ENCODE measurements at places on chromosomes 5 and 9.

- peak; percentile 92 for DNase-seq
Measured at GRCh38 chr9:36008774-36009300, 27.9 kb upstream of the RECK start.

GRCh38 chr5:137470111-137470920 is 28.8 kb downstream of the SPOCK1 start:
- DNase-seq: peak; percentile 95

- DNase-seq: no peak
Measured at GRCh38 chr9:69003051-69003450, 10.9 kb downstream of the PRKACG start.

GRCh38 chr9:120755810-120756434 is 37.3 kb downstream of the FBXW2 start:
- peak; percentile 90 for DNase-seq

DNA sequence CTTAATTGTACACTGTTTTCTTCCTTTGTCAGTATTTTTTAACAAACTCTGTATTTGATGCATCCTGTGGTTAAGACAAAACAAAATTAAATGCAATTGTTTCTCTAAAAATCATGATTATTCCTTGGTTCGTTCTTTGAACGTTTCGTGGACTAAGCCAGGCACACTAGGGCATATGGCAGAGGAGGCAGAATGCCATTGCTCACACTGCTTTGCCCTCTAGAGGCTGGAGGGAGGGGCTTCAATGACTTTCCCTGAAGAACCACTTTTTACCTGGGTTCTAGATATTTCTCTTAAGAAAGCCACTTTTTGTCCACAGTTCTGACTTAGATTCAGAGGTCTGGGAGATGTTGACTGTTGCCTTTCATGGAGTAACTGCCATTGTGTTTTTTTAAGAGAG is 236.2 kb upstream of the ADAMTSL1 start:
- no peak for DNase-seq

- no peak for DNase-seq
Measured at GRCh38 chr9:97551308-97551707, 49.8 kb downstream of the TMOD1 start.

DNA sequence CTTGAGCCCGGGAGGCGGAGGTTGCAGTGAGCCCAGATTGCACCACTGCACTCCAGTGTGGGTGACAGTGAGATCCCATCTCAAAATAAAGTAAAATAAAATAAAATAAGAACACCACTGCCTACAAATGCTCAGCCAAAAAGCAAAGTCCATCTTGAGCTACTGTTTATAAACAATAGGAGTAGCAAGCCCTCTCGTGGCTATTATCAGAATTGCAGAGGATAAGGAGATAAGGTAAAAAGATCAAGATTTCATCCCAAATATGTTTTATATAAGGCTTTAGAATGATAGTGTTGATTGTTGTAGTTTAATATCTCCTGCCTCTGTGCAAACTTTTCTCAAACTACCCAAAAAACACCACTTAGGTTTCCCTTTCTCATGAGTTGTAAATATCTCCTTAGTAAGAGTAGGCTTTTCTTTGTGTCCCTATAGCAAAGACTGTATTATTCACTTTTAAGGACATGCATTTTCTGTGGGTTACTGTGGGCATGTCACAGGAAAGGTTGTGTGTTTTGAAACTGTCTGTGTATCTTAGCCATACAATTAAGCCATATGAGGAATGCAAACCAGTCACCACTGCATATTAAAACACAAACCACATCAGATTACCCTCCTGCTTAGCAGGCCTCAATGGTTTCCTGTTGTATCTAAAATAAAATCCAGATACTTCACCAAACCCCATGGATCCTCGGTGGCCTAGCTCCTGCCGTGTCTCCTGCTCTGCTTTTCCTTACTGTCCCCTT is 31.8 kb upstream of the CKS2 start:
- peak; percentile 60 for DNase-seq

GRCh38 chr5:173475780-173476179 is 140.7 kb downstream of the BOD1 start:
- DNase-seq: no peak

- no peak for DNase-seq
Measured at GRCh38 chr5:137265457-137265856, 233.7 kb downstream of the SPOCK1 start.

DNA sequence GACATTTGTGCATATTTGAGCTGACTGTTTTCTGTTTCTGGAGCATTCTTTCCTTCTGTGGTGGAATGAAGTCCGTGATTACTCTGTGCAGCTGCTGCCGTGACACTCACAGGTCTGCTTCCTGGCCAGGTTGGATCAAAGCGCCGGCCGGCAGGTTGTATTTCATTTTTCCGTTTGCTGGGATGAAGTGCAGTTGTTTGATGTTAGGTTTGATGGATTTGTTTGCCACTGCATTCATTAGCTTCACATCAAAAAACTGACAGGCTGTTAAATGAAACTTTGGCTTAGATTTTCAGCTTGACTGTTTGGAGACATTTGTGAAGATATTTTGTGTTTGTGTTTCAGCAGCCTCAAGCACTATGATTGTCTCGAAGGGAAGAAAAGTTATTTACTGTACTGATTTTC is 140.1 kb downstream of the KDM4C start:
- no peak for DNase-seq

GRCh38 chr9:77304543-77304942 is 127.2 kb downstream of the VPS13A start:
- DNase-seq: no peak

DNA sequence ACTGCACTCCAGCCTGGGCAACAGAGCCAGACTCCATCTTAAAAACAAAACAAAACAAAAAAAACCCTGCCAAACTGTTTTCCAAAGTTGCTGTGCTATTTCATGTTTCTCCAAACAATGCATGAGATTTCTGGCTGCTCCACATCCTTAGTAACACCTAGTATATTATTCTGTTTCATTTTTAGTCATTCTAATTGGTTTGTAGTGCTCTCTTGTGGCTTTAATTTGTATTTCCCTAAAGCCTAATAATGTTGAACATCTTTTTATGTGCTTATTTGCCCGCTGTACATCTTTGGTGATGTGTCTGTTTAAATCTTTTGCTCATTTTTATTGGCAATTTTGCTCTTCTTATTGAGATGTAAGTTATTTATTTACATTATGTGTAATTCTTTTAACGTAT is 18.4 kb upstream of the TTC1 start:
- no peak for DNase-seq

GRCh38 chr9:15018096-15018637 is 107.9 kb upstream of the FREM1 start:
- no peak for DNase-seq

DNA sequence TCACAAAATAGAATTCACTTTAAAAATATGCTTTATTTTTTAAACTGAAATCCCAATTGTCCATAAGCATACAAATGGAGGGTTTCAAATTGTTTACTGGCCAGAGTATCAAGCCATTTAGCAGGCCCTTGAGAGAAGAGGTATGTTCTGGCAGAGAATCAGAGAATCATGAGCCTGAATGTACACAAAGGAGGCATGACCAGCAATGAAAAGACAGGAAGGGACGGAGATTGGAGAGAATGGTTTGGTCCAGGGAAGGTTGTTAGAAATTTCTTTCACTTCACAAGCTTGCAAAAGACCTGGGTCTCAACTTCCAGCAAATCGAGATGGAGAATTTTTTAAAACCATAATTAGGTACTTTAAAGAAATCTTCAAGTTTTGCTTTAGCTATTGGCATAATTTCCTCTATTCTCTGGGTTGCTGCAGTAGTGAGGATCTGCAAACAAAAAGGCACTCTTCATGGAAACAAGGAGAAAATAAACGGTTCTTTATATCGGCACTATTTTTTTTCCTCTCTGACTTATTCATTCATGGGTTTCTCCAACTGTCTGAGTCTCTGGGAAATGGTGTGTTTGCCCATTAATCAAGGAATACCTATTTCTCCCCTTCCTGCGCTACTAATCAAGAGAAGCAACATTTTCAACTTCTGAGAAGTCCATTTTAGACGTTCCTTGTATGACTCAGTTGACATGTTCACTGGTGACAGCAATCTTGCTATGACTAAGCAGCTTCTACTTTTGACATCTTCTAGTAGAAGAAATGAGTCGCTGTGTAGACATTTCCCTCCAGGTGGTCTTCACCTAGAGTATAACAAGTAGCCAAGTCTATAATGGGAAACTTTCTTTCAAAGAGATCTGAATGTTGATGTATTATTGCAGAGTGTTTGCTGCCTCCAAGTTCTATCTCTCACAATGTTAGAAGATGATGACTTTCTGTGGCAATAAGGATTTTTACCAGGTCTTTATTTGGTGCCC is 23.1 kb upstream of the ERCC6L2 start:
- peak; percentile 36 for DNase-seq
